ENCODE measurements at places on chromosomes 7 and 10. TPM values are rescaled to one million over a fixed set of nuclear protein-coding genes. Genes with fewer than 3 reads are reported as not detected.

Gene TRIM50
- total RNA-seq = not detected

Gene FFAR4
- not detected for total RNA-seq

Gene C1QL3
- not detected for total RNA-seq

Gene VSTM2A
- total RNA-seq = not detected

Gene OLAH
- total RNA-seq = 9.0 TPM

Gene STRIP2
- 12.1 TPM for total RNA-seq

Gene SFRP4
- not detected for total RNA-seq

Gene TDRD1
- 0.35 TPM for total RNA-seq

Gene C10orf105
- total RNA-seq = 0.55 TPM

Gene CTAGE15
- not detected for total RNA-seq

Gene SPDYE16
- 0.53 TPM for total RNA-seq

Gene TAS2R5
- 1.5 TPM for total RNA-seq

Gene MRC1
- not detected for total RNA-seq
